SJCRH30 (cell line): ENCODE measurements at places on chromosomes 16 and 17.

GRCh38 chr17:45063198-45063597, 2.1 kb downstream of the NMT1 start:
- DNase-seq = no peak

DNA sequence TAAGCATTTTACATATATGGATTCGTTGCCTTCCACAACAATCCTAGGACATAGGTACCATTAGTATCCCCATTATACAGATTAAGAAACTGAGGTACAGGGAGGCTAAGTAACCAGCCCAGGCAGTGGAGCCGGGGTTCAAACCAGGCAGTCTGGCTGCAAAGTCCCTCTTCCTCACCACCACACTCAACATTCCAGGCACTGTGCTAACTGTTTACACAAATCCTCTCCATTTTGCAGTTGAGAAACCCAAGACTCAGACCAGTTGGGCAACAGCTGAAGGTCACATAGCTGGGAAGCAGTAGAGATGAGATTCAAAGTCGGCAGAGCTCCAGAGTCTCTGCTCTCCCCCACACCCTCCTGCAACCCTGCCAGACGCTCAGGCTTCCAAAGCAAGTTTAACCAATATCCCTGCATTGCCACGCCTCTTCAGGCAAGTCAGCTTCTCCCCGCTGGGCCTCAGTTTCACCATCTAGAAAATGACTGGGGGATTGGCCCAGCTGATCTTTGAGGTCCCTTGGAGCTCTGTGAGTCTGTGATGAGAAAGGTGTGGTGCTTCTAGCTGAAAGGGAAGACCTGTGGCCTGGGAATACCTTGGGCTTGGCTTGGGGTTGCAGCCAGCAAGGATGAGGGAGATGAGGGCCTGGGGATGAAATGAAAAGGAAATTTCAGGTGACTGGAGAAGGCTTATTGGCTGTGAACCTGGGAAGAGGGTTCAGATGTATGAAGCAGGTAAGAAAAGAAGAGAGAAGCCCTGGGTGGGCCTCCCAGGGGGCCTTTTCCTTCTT, 14.0 kb downstream of the CCR7 start:
- no peak for DNase-seq

DNA sequence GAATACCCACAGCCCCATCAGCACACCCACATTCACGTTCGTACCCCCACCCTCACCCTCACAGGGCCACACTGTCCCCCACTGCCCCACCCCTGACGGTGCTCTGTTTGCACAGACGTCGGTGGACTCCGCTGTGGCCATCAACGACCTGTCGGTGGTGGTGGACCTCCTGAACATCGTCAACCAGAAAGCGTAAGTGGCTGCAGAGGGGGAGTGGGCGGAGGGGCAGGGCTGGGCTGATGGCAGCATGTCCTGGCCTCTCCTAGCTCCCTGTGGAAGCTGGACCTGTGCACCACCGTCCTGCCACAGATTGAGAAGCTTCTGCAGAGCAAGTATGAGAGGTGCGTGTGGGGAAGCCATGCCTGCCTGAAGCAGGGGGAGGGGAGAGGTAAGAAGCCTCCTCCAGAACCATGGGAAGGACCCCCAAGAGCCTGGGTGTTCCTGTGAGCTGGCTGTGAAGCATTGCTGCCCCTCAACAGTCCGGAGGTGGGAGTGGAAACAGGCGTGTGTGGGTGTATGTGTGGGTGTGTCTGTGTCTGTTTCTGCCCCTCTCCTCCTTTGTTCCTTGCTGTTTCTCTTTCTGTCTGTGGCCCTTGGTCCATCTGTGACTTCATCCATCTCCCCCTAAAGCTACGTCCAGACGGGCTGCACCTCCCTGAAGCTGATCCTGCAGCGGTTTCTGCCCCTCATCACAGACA, 20.3 kb downstream of the KATNB1 start:
- DNase-seq = no peak

DNA sequence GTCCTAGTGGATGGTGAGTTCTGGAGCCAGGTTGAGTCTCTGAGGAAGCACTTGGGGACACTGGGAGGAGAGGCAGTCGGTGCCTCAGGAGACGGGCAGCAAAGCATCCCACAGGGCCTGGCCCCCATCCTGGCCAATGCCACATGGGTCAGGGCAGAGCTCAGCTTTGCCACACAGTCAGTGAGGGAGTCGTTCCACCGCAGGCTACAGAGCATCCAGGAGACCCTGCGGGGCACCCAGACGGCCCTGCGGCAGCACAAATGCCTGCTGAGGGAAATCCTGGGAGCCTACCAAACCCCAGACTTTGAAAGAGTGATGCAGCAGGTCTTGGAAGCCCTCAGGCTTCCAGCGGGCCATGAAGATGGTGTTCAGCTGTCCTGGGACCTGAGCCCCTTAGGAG, 39.7 kb downstream of the PLD6 start:
- DNase-seq = no peak

- DNase-seq = no peak
Observed at GRCh38 chr17:57856792-57857620, 7.2 kb upstream of the MRPS23 start.

DNA sequence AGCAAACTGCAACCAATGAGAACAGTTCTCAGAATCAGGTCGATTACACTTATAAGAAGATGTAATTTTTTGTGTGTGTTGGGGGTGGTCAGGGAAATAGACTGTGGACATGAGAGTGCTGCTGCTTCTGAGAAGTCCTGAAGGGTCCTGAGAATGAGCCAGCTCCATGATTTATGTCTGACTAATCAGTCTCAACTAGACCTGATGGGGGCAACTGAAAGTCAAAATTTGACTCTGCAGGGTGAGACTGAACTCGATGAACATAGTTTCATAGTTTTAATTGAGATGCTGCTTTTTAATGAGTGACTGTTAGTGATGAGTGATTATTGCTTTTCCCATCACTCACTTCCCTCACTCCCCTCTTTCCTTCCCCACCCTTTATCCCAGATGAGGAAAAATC, 37.3 kb downstream of the SMARCE1 start:
- DNase-seq = no peak

DNA sequence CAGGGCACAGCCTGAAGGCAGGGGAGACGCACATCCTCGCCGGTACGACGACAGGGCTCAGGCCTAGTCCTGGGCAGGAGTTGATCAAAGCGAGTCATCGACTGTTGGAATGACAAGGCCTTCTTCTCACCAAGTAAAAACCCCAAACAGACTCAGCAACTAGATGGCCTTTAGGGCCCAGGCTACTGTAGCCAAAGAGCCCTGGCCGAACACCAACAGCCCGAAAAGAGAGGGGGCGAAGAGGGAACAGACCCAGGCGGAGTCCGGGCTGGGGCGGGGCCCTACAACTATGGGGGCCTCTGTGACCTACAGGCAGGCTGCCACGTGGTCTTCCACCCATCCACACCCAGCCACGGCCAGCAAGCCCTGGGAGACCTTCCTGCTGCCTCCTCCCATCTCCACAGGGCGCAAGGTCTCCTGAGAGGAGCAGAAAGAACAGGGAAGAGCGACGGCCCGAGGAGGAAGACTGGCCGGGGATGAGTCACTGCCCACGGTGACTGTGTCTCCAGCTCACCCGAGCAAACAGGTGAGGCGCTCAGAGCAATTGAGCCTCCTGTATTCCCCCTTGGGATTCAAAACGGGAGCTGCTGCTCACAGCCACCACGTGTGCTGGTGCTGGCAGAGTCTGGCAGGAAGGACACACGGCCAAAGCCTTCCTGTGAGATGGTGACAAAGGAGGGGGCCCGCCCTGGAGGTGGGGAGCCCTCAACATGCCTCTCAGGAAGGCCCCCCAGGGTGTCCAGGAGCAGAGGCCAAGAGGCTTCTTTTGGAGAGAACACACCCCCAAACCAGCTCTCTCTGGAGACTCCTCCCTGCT, 17.7 kb downstream of the SLC16A3 start:
- DNase-seq = no peak

GRCh38 chr17:18066866-18067265, 20.9 kb upstream of the DRG2 start:
- peak; percentile 52 for DNase-seq

- no peak for DNase-seq
Observed at GRCh38 chr17:36149296-36149820, 27.1 kb downstream of the TBC1D3B start.

DNA sequence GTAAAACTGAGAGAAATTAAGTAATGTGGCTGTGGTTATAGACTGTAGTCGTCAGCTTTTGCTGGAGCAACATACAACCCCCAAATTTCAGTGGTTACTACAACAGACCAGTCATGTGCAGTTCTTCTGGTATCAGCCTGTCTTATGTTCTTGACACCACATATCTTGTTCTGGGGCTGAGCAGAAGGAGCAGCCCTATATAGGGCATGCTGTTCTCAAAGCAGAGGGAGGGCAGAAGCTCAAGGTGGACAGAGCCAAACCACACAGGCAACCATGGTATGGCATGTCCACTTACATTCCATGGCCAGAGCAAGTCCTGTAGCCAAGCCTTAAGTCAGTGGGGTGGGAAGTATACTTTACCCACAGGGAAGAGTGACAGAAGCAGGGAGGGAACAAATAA, 7.7 kb downstream of the PRKAR1A start:
- DNase-seq = no peak

DNA sequence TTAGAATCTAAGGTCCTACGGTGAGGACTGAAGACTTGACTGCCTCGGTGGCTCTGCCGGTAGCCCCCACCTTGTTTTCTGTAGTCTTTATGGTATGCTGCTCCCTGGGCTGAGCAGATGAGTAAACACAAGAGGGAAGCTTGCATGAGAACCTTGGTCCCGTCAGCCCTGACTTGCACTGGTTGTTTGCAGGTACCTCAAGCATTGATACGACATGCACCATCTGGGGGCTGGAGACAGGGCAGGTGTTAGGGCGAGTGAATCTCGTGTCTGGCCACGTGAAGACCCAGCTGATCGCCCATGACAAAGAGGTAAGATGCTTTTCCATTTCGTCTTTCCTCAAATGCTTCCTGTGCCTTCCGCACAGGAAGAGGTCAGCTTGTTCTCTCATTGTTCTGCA, 21.1 kb upstream of the TACO1 start:
- no peak for DNase-seq

GRCh38 chr17:64706224-64707049, 44.3 kb upstream of the SMURF2 start:
- DNase-seq = peak; percentile 21

DNA sequence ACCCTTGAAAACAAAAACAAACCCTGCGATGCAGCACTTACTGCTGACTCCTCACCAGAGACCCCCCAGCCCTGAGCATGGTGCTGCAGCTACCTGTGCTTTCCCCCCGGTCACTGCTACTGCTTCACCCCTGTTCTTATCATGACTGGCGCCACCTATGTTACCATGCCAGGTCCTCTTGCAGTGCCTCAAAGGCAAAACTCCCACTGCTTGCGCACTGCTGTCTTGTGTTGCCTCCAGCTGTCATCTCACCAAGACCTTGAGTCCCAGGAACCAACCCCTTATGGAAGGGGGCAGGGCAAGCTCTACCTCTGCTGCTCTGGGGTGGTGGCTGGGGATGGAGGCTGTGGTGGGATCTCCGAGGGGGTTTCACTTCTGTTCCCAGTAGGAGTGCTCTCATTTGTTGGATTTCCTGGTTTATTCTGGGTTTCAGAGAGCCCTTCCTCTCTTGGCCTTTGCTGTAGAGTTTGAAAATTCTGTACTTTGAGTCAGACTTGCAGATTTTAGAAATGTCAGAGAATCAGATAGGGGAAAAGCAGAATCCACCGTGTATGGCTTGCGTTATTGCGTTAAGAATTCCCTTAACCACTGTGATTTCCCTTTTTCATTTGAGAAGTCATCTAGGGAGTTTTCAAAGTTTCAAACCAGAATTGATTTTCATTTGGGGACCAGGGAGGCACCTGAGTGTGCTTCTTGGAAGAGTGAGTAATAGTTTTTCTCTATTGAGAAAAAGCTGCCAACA, 96.6 kb downstream of the SPECC1 start:
- DNase-seq = no peak

DNA sequence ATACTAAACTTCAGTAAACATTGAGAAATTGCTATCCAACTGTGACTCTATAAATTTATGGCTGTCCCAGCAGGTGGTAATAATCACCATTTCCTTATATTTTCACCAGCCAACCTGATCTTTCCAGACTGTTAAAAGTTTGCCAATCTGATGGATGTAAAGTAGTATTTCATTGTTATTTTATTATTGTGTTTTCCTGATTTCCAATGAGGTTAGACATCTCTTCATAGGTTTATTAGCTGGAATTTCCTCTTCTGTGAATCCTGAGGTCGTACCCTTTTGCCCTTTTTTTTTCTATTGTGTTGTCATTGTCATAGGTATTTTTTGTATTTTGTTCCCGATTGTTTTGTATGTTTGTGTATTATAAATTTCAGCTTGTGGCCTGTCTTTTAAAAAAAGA, 31.7 kb downstream of the BMERB1 start:
- no peak for DNase-seq

- no peak for DNase-seq
Observed at GRCh38 chr17:44309472-44309871, 1.1 kb downstream of the RUNDC3A start.

DNA sequence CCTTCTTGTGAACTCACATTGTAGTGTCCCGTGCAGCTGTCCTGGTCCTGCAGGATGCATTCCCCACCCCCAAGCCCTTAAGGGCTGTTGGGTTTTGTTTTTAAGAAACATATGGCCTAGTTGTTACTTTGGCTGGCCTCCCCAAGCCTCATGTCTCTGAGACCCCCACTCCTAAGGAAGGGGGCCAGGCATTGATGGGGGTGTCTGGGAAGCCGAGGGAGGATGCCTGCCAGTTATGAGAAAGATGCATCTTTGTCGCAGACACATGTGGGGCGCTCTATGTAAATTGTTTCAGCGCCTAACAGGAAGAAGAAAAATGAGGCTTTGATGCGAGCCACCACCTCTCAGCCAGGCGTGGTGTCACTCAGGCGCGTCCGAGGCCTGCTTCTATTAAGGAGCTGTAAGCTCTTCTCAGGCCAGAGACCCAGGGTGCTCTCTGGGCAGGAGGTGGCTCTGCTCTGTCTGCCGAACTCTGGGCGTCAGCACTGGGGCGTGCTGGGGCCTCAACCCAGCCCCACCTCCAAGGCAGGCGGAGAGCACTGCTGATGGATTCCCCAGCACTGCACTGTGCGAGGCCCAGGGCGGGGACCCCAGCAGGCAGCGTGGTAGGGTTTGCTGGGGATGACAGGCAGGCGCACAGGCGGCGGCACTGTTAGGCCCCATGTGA, 70.6 kb downstream of the SREBF1 start:
- DNase-seq = peak; percentile 99

DNA sequence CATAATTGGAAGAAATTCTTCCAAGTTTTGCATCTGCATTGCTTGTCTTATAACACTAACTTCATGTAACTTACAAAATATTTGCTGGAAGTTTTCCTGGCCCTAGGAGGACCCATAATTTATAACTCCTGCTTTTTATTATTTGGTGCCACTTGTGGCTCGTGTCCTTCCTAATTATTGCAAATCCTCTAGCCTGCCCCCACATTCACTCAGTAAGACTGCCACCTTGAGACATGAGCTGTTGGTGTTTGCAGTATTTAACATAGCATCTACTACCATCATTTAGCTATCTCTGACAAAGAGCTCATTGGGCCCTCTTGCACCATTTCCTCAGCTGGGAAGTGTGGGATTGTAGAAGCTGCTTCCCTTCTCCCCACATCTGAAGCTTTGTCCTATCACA, 49.5 kb downstream of the FTO start:
- no peak for DNase-seq
